ENCODE measurements at places on chromosomes 4 and X.

DNA sequence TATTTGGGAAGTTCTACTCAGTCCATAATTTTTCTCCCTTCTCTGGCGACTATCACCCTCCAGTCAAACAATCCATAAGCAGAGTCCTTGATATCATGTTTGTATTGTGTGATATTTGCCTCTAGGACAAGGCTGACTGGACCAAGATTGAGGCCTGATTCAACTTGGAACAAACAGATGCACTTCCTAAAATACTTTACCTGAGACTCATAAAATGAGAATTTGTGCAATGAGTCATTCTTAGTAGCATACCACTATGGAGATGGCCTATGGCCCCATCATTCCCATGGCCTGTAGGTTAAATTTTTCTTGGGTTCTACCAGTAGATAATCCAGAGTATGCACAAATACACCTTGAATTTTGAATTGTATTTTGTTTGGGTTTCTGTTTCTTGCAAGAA lies 74.2 kb upstream of the DMD start:
- ATAC-seq, result no peak

GRCh38 chr4:53477636-53478035 lies 100.2 kb downstream of the FIP1L1 start:
- ATAC-seq, result no peak

GRCh38 chrX:15167826-15168225 lies 102.1 kb downstream of the ASB9 start:
- no peak for ATAC-seq

DNA sequence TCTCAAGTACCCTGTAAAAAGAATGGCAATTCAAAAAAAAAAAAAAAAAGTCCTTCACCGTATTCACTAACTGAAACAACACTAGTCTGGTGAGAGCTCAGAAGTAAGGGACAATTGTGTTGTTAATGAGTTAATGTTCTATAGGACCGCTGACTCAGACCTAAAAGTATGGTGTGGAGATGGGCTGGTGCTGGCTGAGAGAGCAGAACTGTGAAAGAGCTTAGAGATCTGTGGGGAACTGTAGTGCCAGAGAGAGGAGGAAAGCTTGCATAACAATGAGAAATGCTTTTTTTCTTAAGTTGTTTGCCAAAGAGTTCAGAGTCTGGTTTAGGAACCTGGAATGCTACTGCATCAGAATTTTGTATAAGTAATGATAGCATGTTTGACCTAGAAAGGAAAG lies 65.1 kb downstream of the LHFPL1 start:
- no peak for ATAC-seq

- ATAC-seq, result peak; percentile 86
Observed at GRCh38 chr4:156946516-156947424, 24.8 kb downstream of the PDGFC start.

Data from gastroesophageal sphincter (tissue), 4 donors.